Pons (tissue), 1 donor: ENCODE measurements at places on chromosomes 2 and 18.

DNA sequence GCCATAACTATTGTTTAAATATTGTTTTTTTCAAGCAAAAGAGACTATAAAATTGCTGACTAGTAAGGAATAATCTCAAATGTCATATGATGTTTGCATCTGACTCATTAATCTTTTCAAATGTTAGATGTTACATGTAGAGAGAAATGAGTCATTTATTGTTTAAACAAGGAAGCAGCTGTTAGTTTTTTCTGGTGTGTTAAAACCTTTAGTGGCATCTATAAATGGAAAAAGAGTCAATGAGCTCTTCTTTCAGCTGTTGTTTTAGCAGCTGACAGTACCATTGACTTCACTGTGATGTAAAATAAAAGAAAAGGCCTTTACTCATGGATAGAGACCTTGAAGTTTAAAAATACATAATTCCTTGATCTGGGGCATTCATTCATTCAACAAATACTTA is 1.8 kb upstream of the KLHL41 start:
- DNase-seq = no peak

DNA sequence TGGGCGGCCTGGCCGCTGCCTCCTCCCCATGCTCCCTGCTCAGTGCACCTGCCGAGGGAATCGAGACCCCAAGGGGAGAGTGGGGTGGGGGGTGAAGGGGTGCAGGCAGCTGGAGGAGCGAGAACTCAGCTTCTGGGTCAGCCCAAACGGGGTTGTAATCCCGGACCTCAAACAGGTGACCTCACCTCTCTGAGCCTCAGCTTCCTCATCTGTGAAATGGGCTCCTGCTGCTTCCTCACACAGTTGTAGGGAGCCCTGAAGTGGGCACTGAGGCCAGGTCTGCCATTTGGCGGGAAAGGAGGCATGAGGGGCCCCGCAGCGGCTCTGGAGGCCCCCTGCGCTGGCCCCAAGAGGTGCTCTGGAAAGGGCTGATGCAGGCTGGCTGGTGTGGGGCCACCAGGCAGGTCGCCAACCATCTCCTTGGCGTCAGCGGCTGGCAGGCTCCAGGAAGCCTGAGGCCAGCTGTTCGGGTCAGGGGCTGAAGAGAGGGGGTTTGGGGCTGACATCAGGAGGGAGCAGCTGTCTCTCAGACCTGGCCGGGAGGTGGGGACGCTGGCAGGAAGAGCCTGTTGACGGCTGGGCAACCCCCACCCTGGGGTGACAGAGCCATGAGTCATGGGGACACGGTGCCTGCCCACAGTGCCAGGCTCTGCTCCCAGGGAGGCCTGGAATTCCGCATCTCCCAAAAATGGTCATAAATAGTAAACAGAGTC is 4.9 kb downstream of the KLHL30 start:
- DNase-seq = no peak

DNA sequence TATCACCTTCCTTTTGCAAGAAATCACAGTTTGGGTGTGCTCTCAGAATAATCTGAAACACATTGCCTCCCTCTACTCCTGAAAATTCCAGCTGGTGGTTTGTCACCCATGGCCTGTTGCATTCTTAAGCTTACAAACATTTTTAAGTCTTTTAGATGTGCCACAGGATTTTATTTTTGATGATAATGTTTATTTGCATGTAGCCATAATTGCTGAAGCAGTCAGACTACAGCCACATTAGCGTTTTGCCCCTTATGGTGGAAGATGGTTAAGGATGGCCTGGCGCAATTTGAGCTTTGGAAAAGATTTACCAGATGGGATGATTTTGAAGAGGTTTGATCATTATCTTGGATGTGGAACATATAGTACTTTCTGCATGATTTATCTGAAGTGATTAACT is 439.5 kb downstream of the MEIS1 start:
- no peak for DNase-seq

DNA sequence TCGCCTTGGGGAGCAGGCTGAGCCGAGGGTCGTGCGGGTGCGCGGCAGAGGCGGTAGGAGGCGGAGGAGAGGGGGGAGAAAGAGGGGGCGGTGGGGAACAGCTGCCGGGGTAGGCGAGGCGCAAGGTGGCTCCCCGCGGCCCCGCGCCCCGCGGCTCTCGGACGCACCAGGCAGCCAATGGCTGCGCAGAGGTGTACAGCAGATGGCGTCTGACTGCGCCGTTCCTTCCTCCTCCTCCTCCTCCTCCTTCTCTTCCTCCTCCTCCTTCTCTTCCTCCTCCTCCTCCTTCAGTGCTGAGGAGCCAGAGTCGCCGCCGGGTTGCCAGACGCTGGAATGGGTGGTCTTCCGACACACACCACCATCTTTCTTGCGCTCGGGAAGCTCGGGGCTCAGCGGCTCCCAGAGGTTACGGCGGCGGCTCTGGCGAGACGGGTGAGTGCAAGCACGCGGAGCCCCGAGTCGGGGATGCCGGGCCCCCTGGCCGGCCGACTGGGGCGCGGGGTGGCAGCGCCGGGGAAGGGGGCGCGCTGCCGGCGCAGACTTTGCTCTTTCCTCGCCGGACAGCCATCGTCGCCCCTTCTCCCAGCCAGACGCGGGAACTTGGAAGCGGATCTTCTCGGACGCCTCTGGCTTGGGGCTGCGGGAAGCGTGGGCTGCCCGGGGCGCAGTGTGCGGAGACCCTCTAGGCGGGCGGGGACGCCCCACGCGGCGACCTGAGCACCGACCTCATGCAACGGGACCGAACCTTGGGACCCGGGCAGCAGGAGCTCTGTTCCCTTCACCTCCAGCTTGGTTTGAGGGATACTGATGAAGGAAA is at the start of gene THSD7B:
Gene THSD7B, plus strand, starts transcription at position 290 of the 817 bp plus-strand sequence. CDS start 116,634 bp downstream, outside the sequence.
- no peak for DNase-seq

GRCh38 chr2:68225119-68225632 is 27.2 kb downstream of the PPP3R1 start:
- DNase-seq = peak; percentile 53

GRCh38 chr2:145931781-145932395 is 1412.0 kb upstream of the ZEB2 start:
- DNase-seq = peak; percentile 61

- no peak for DNase-seq
These were observed 13.1 kb downstream of the NT5DC4 start for GRCh38 chr2:112733871-112734270.

GRCh38 chr18:62164855-62165487 is 21.9 kb downstream of the PIGN start:
- no peak for DNase-seq

DNA sequence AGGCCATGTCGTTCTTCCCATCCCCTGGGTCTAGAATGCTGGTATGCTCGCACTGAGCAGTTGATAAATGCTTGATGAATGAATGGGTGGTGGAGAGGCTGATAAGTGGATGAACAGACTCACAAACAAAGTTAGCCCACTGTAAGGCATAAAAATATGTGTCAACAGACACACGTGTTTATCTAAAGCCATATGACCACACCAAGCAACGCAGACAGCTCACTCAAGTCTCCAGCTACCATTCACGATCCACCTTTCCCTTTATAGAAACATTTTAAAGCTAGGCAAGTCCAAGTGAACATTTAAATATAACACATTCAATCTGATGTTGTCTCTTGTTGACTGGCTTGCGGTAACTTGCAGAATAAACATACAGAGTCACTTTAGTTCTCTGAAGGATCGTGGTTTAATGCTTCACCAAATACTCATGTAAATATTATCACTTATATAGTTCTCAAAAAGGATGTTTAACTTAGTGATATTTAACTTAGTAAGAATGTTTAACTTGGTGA is 105.5 kb downstream of the NOL10 start:
- no peak for DNase-seq

DNA sequence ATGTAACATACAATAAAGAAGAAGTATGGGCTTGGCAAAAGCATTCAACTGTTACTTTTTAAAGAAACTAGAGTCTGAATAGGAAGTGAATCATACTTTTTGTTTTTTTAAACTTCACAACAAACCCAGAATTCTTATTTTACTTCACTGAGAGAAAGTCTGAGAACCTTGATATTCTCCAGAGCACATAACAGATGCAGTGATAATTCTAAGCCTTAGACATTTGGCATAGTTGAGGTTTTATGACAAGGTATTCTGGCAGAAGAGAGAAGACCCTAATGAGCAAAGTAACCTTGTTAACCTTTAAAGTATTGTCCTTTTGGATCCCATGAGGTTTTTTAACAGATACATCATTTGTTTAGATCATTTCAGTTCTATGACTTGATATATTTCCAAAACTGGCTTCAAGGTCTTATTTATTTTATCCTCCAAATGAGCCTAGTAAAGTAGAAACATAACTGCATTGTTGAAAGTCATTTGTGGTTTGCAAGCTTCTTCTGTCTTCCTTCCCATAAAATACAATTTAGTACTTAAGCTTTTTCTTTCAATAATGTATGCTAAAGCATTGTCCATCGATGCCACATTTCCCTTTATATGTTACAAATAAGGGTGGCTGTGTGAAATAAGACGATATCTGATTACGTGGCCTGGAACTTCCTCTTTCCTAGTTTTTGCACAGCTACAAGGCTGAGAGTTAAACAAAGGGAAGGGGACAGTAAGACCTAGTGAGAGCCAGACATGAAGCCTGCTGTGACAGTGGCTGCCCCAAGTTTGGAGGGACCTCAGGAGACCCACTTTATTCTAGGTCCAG is 86.1 kb upstream of the ITPRID2 start:
- peak; percentile 25 for DNase-seq

DNA sequence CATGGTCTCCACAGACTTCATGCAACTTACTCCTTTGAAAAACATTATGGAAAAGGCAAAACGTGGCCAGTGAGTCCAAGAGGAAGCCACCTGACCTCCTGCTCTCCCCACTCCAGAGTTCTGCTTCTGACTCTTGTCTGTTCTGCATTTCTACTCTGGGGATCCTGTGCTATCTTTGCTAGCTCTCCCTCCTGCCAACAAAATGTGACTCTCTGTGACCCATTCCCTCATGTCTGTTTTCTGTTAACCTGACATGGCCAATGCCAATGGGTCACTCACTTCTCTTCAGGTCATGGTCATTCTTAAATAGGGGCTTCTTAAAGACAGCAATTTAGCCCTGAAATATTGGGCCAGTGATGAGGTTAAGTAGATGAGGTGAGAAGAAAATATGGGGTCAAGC is 210.3 kb downstream of the CDH20 start:
- no peak for DNase-seq

DNA sequence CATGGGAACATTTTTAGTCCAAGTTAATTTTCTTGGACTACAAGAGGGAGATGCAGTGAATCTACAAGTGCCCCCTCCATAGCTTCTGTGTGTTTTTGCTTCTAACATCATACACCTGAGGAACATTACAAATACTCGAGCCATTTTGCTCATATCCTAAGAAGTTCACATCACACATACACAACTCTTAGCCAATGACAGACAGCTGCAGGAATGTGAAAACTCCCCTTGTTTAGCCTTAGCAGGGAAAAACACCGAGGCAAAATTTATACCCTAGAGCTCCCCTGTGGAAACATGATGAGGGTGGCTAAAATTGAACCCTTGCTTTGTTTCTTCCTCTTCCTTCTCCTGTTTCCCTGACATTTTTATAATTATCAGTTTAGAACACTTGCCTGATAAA is 928.3 kb upstream of the NRXN1 start:
- DNase-seq = no peak

DNA sequence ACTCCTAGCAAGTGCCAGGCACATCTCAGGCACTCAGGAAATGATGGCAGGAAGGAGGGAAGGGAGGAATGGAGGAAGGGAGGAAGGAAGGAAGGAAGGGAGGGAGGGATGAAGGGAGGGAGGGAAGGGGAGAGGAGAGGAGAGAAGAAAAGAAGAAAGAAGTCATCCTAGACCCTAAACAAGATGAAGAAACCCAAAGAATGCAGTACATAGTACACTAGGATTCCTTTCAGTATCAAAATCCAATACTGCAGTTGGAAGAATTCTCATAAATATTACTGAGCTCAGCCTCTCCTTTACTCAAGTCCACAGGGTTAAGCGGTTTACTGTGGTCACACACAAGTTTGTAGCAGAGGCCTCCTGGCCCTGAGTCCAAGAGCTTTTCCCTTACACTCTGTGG is 155.7 kb upstream of the ETAA1 start:
- no peak for DNase-seq

DNA sequence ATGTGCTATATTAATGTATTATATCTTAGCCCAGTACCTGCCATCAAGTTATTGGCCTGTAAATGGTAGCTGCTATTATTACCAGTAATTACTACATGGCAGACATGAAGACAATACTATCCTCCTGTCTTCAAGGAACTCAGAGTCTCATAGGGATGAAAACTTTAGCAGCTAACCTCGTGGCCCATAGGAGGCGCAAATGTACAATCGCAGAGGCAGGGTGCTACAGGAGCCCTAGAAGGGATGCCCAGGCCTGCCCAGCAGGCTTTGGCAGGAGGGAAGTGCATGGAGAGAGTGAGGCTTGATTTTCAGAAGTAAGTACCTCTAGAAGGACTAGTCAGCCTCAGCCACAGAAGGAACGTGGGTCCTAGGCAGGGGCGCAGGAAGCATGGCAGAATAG is 44.7 kb upstream of the KIDINS220 start:
- DNase-seq = peak; percentile 25

DNA sequence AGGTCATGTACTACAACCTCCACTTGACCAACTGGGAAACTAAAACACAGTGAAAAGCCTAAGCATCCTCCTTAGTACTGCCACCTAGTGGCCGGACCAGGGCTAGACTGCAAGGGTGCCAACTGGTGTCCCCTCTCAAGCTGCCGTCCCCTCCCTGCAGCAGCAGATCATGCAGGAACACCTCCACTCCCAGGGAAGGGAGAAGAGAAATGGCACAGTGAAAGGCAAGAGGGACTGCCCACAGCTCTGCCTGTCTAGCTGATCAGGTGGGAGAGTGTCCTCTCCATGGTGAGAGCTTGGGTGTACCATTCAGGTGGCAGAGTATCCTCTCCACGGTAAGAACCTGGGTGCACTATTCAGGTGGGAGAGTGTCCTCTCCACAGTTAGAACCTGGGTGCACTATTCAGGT is 78.1 kb downstream of the AAK1 start:
- DNase-seq = peak; percentile 53

DNA sequence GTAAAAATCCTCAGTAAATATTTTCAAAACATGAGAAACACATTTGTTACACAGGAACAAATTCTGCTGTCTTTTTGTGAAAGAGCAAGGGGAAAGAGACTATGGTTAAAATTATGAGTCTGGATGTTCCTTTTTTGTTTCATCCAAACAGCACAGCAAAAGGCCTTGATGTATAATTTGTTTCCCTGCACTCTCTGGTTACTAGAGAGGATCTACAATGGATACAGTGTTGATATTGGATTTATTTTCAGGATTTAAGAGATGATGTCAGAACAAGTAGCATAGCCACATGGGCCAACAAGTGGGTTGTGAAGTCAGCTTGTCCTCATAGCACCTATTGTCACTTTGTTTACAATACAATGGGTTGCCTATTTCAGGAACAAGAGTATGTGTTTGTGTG is 11.3 kb upstream of the ERBB4 start:
- peak; percentile 37 for DNase-seq

- no peak for DNase-seq
These were observed 73.5 kb downstream of the GALNT3 start for GRCh38 chr2:165720511-165720910.

DNA sequence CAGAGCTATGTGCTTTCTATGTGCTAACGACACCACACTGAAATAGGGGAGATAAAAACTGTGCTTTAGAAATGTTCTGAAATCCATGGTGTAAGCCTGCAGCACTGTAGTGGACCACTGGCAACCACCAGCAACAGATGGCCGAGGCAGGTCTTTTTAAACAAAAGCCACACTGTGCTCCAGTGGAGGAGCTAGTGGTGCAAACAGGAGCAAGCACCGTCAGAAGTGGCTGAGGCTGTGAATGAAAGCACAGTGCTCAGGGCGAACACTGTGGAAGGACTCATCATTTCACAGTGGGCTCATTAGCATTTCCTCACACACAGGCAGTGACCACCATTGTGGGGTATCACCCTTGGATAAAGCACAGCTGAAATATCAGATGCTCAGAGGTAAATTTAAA is 22.9 kb upstream of the MTX2 start:
- DNase-seq = peak; percentile 96
